ENCODE measurements at places on chromosomes 16 and 17.

GRCh38 chr16:11169641-11170040, 86.4 kb downstream of the SOCS1 start:
- DNase-seq, result no peak

GRCh38 chr17:77697480-77698400, 260.8 kb upstream of the TNRC6C start:
- DNase-seq, result no peak

DNA sequence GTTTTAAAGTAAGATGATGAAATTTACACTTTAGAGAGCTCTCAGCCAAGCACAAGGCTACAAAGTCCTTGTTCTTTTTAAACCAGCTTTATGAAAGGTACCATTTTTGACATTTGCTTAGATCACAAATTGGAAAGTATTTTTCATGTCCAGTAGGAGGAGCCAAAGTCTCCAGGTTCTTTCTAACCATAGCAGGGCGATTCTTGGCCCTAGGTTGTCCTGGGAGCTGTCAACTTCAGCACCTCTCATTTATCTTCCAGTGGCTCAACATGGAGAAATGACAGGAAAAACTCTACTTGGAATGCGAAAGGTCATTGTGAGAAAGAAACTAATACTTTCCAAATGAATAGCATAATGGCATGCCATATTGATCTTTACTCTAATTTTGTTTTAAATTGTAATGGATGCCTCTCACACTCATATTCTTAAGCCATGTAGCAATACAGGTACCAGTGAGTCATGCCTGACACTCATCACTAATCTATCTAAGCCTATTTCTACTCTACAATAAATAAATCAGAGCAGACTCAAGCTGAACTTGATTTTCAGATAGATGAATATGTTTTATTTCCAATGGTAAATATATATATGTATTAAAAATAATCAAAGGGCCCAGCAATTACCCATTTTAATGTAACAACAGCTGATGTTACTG, 919.1 kb upstream of the EEF2KMT start:
- no peak for DNase-seq

DNA sequence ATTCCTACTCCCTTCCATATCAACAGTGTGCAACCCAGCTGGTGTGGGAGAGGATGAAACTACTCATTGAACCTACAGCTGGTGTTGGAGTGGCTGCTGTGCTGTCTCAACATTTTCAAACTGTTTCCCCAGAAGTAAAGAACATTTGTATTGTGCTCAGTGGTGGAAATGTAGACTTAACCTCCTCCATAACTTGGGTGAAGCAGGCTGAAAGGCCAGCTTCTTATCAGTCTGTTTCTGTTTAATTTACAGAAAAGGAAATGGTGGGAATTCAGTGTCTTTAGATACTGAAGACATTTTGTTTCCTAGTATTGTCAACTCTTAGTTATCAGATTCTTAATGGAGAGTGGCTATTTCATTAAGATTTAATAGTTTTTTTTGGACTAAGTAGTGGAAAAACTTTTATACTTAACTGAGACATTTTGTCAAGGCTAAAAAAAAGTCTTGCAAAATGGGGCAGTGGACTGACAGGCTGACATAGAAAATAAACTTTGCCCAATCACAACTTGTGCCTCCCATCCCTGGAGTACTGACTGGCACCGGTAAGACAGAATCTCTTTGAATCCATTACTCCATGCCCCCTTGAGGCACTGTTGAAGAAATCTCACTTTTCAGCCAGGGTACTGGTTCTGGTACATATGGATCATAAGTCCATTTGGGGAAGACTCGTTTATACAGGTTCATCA, 12.5 kb downstream of the TSR1 start:
- DNase-seq, result no peak

GRCh38 chr17:79793924-79794304, 3.0 kb downstream of the CBX8 start:
- DNase-seq, result no peak

DNA sequence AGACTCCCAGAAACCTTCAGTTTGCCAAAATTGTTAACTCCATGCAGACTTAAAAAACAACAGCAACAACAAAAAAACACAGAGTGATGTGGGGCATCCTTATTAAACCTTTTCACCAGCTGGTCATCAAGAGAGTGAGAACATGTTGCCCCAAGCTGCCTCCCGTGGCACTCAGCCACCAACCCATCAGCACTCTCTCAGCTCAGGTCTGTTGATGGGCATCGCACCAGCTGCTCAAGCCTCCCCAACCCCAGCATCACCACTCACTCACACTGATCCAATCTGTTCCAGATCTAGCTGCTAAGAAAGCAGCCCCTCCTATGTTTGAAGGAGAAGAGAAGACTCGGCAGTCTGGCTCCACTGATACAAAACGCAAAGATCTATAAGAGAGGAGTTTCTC, 46.8 kb downstream of the SLC39A11 start:
- DNase-seq, result no peak

- no peak for DNase-seq
Observed at GRCh38 chr17:62821189-62822079, 13.3 kb upstream of the MARCHF10 start.

DNA sequence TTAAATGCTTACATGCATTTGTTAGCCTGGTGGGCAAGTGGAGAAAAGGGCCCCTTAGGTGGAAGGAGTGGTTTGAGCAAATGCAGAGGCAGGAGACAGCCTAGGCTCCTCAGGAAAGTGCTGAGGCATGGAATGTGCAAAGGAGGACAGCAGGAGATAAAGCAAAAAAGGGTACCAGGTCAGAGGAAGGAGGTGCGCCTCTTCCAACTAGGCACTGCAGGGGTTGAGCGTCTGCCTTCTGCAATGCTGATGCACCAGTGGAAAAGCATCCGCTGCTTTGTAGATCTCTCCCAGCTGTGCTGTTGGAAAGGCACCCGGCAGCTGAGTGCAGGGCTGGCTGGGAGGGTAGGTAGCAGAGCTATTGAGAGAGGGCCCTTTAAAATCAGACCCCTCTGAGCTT, 287.0 kb upstream of the XYLT1 start:
- no peak for DNase-seq

- no peak for DNase-seq
Observed at GRCh38 chr17:10614536-10615155, 42.5 kb downstream of the MYH3 start.

- no peak for DNase-seq
Observed at GRCh38 chr17:50451943-50452629, 16.6 kb downstream of the CHAD start.

DNA sequence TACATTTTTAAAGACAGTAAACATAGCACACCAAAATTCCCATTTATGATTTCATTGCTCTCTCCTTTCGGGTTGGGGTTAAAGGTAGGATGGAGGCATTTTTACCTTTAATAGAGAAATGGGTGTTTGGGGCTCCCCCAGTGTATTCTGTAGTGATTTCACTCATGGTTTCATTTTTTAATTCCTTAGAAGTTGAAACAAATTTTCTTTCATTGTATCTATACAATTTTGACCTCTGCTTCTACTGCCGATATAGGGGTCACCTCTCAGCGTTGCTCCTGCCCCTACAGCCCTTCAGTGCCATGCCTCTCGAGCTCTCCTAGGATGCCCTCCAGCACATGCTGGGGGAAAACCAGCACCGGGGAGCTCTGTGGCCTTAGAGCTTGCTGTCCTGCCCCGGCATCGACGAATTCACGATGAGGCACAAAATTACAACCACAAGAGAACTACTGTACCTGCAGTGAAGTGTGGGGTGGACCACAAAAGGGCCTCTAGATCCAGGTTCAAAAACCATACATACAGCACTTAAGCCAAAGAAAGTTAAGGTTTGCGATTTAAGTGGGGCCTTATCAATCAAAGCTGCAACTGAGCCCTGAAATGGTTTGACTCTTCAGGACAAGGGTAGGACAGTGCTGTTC, 39.3 kb downstream of the LITAFD start:
- DNase-seq, result no peak

GRCh38 chr17:10219193-10219592, 20.8 kb upstream of the GAS7 start:
- no peak for DNase-seq

GRCh38 chr17:66406701-66407644, 104.6 kb downstream of the PRKCA start:
- DNase-seq, result peak; percentile 20

DNA sequence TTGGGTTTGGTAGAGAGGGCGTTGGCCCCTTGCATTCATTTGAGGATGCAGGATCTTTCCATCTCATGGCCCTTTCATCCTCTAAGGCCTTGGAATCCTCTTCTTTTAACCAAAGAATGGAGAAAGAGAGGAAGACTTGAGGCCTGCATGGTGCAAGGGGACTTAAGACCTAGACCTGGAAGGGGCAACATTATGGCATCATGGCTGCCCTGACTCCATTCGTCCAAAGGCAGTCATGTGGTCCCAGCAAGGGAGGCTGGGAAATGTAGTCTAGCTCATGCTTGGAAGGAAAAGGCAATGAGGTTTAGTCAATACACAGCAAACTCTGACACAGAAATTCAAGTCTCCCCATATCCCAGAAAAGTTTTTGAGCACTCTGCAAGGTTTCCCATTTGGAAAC, 30.7 kb upstream of the CDRT4 start:
- no peak for DNase-seq

- no peak for DNase-seq
Observed at GRCh38 chr16:62831235-62831850, 795.1 kb upstream of the CDH8 start.

DNA sequence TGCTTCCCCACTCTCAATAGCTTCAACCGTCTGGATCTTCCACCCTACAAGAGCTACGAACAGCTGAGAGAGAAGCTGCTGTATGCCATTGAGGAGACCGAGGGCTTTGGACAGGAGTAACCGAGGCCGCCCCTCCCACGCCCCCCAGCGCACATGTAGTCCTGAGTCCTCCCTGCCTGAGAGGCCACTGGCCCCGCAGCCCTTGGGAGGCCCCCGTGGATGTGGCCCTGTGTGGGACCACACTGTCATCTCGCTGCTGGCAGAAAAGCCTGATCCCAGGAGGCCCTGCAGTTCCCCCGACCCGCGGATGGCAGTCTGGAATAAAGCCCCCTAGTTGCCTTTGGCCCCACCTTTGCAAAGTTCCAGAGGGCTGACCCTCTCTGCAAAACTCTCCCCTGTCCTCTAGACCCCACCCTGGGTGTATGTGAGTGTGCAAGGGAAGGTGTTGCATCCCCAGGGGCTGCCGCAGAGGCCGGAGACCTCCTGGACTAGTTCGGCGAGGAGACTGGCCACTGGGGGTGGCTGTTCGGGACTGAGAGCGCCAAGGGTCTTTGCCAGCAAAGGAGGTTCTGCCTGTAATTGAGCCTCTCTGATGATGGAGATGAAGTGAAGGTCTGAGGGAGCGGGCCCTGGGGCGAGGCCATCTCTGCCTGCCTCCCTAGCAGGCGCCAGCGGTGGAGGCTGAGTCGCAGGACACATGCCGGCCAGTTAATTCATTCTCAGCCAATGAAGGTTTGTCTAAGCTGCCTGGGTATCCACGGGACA, 11.1 kb upstream of the CLEC18A start:
- DNase-seq, result no peak

GRCh38 chr16:53892155-53892554, 188.2 kb downstream of the FTO start:
- peak; percentile 42 for DNase-seq

DNA sequence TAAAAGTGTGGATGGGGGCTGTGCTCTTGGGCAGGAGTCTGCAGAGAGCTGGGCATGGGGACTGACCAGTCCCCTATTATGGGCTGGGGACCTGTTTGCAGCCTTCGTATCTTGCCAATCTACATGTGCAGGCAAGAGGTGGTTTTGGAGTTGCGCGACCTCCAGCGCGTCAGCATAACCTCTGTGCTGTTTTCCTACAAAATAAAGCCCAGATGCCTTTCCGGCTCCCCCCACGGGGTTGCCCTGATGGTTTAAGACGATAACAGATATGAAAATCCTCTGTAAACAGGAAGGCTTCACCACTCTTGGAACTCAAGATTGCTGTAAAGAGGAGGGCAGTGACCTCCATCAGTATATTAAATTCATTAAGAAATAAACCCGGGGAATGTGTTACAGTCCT, 16.5 kb upstream of the SPPL2C start:
- no peak for DNase-seq

DNA sequence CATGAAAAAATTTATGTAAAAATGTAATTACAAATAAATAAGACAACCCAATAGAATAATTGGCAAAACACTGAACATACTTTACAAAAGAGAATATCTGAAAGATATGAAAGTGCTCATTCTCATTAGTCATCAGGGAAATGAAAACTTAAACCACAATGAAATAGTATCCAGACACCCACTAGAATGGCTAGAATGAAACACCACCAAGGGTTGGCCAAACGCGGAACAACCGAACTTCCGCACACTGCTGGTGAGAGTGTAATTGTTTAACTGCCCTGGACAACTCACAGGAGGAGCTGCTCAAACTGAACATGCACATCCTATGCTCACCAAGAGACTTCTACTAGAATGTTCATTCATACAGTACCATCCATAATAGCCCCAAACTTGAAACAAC, 5.8 kb upstream of the ZDHHC7 start:
- no peak for DNase-seq

DNA sequence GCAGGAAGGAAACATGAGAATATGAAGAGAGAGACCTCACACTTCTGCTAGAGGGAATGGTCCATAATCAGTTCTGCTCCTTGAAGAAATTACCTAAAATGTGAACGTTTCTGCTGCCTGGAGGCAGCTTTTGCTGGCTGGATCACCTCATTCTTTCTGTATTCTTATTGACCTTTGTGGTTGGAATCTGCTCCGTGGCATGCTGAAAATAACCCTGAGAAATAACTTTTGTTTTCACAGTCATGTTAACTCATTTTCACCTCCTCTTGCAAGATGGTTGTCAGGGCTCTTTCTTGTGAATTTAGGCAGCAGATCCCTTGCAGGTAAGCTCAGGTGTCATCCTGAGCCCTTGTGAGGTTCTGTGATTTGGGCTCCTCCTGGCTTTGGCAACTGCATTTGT, 70.2 kb downstream of the IRF8 start:
- no peak for DNase-seq

GRCh38 chr17:78893684-78894083, 9.3 kb downstream of the CEP295NL start:
- no peak for DNase-seq

- no peak for DNase-seq
Observed at GRCh38 chr16:9039210-9039609, 52.2 kb upstream of the HAPSTR1 start.

GRCh38 chr17:44187131-44187899, 543 bp downstream of the TMUB2 start:
- DNase-seq, result peak; percentile 31

- no peak for DNase-seq
Observed at GRCh38 chr17:37859451-37859850, 64.8 kb upstream of the TBC1D3K start.

GRCh38 chr16:24988129-24988518, 27.0 kb downstream of the ARHGAP17 start:
- no peak for DNase-seq

- DNase-seq, result no peak
Observed at GRCh38 chr17:1951920-1952319, 73.2 kb downstream of the RTN4RL1 start.

DNA sequence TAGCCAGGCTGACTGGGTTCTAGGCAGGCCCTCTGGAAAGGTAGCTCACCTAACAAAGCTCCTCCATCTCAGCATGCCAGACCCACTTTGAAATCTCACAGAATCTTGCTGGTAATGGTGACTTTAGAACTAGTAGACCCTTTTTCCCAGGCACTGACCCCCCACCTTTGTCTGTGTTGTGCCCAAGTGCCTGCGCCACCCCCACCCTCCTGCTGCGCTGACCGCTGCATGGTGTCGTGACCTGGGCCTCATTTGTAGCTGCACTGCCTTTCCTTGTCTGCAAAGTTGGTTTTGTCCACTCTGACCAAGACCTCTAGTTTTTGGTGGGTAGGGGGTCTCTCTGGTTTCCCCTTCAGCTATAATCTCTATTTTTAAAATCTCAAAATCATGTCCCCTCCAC, 6.8 kb downstream of the ATXN1L start:
- no peak for DNase-seq
